ENCODE measurements at places on chromosomes 3 and 15.

DNA sequence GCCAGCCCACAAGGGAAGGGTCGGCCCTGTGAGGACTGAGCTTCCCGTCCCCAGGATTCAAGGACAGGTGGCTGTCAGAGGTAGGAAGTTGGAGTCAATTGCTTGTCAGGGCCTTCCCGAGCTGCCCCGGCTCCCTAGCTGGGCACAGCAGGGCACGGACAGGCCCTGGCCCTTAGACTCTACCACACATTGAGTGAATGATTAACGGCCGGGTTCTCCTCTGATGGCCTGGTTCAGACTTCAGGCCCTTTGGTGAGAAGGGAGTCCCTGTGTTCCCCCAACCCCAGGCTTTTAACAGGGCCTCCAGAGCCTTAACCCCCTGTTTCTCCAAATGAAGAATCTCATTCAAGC, 16.4 kb upstream of the FGD5 start:
- DNase-seq, result no peak

DNA sequence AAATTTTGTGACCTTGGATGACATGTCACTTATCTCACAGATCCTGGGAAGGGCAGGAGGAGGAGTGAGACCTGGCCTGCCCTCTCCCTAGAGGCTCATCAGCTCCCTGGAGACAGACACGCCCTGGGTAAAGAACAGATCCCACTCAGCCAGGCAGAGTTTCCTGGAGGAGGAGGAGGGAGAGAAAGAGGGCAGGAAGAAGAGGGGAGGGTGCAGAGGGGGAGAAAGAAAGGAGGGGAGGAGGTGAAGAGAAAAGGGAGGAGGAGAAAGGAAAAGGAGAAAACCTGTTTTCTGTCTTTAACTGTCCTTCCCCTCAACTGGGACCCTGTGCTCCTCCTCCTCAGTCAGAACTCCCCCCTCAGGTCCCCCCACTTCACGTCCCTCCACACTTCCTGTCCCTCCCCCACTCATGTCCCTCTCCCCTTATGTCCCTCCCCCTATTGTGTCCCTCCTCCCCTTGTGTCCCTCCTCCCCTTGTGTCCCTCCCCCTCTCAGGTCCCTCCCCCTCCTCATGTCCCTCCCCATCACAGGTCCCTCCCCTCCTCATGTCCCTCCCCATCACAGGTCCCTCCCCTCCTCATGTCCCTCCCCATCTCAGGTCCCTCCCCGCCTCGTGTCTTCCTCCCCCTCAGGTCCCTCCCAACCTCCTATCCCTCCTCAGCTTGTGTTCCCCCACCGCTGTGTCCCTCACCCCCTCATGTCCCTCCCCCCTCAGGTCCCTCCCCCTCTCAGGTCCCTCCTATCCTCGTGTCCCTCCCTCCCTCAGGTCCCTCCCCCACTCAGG, 52.3 kb upstream of the CGNL1 start:
- peak; percentile 45 for DNase-seq

DNA sequence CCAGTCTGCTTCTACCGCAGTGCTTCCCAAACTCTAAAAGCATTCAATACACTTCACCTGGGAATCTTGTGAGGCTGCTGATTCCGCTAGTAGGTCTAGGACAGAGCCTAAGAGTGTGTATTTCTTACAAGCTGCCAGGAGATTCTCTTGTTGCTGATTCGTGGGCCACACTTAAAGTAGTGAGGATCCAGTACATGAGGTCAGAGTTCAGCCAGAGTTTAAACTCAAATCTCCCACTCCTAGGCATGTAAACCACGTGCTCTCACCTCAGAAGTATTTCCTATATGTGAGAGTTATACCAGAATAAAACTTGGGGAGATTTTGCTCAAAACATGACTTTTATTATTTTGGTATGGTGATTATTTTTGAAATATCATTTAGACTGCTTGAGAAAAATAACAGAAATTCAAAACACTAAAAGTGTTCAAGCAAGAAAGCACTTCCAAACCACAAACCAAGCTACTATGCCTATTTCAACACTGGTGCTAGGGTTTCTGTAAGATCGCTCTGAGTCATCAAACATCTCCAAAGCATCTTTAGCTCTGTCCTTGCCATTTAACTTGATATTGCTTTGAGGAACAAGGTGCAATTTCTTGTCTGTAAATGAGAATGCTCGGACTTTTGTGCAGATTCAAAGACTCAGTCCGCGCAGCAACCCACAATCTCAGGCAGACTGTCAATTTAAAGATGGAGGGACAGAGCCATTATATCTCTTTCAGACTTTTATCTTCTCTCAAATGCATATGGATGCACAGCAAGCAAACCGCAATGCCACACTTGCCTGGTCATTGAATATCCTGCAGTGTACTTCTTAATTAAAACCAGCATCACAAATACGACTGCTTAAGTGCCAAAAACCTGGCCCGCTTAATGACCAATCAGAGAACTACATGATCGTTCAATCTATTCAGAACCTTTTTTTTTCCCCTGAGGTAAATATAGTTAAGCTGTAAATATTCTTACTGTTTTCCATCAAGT, 59.8 kb downstream of the AGTR1 start:
- DNase-seq, result peak; percentile 25

DNA sequence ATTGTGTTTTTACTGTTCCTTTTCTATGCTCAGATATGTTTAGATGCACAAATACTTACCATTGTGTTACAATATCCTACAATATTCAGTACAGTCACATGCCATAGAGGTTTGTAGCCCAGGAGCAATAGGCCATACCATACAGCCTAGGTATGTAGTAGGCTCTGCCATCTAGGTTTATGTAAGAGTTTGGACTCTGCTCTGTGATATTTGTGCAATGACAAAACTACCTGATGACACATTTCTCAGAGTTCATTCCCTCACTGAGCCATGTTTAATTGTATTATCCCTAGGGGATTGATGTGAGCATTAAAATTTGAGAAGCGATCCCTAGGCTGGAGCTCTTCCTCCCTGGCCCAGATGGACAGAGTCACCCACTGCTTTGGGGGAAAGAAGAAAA, 270.0 kb upstream of the PROK2 start:
- no peak for DNase-seq

DNA sequence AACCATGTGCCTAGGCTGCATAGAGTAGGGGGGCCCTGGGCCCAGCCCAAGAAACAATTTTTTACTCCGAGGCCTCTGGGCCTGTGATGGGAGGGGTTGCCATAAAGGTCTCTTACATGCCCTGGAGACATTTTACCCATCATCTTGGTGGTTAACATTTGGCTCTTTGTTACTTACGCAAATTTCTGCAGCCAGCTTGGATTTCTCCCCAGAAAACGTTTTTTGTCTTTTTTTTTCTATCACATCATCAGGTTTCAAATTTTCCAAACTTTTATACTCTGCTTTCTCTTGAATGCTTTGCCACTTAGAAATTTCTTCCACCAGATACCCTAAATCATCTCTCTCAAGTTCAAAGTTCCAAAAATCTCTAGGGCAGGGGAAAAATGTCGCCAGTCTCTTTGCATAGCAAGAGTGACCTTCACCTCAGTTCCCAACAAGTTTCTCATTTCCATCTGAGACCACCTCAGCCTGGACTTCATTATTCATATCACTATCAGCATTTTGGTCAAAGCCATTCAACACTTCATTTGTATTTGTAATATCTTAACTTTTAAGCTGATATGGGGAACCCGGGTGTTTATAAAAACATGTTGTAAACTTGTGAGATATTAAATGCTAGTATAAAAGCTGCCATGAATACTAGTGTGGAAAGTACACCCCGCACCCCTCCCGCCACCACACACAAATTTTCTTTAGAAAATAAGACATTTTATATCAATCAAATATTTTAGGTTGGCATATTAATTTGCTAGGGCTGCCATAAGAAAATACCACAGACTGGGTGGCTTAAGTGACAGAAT, 56.0 kb upstream of the PLSCR4 start:
- no peak for DNase-seq

DNA sequence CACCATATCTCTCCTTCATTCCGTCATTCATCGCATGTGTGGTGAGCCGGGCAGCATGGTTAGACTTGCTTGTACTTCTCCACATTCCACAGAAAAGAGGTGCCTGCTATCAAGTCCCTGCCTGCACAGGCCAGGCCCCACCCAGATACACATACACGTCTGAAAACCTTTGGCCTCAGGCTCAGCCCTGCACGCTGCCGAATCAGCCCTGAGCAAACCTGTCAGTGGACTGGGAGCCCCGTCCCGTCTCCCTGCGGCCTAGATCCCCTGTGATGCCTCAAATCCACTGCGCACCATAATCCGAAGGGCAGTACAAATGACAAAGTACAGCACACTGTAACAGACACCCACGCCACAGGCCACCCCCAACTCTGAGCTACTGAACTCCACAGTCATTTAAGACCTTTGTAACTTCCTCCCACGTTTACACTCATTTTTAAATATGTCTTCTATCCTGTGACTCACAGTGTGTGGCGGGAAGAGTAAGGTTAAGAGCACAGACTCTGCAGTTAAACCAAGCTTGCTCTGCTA, 67.1 kb downstream of the MB21D2 start:
- peak; percentile 25 for DNase-seq

- no peak for DNase-seq
These were observed 449.9 kb upstream of the NR2F2 start for GRCh38 chr15:95880630-95881029.

DNA sequence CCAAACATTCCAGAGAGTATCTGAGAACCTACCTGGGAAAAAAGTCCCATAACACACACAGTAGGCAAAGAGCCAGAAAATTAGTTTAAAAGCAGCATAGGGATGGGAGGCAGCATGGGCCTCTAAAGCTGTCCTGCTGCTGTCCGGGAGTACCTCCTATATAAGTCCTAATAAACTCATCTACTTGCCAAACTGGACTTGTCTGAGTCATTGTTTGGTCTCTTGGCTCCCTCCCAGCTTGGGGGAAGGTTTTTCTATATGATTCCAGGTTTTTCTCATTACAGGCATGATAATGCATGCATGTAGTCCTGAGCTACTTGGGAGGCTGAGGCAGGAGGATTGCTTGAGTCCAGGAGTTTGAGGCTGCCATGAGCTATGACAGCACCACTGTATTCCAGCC, 17.5 kb upstream of the HACD2 start:
- peak; percentile 91 for DNase-seq

DNA sequence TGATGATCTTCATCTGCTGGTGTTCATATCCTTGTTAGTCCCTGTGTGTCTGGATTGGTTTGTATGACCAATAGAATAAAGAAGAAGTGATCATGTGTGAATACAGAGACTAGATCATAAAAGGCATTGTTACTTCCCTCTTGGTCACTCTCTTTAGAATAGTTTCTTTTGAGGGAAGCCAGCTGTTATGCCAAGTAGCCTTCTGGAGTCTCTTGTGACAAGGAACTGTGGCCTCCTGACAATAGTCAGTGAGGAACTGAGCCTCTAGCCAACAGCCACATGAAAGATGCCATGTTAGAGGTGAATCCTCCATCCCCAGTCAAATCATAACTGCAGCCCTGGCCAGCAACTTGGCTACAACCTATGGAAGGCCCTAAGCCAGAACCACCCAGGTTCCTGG, 63.0 kb upstream of the SMAD3 start:
- no peak for DNase-seq

- no peak for DNase-seq
These were observed 143.4 kb upstream of the BCL6 start for GRCh38 chr3:187888701-187889100.

- no peak for DNase-seq
These were observed 87.2 kb downstream of the TJP1 start for GRCh38 chr15:29734917-29735572.

GRCh38 chr3:142263112-142263511, 37.7 kb upstream of the GK5 start:
- no peak for DNase-seq

GRCh38 chr3:126313166-126313565, 44.0 kb downstream of the KLF15 start:
- no peak for DNase-seq

DNA sequence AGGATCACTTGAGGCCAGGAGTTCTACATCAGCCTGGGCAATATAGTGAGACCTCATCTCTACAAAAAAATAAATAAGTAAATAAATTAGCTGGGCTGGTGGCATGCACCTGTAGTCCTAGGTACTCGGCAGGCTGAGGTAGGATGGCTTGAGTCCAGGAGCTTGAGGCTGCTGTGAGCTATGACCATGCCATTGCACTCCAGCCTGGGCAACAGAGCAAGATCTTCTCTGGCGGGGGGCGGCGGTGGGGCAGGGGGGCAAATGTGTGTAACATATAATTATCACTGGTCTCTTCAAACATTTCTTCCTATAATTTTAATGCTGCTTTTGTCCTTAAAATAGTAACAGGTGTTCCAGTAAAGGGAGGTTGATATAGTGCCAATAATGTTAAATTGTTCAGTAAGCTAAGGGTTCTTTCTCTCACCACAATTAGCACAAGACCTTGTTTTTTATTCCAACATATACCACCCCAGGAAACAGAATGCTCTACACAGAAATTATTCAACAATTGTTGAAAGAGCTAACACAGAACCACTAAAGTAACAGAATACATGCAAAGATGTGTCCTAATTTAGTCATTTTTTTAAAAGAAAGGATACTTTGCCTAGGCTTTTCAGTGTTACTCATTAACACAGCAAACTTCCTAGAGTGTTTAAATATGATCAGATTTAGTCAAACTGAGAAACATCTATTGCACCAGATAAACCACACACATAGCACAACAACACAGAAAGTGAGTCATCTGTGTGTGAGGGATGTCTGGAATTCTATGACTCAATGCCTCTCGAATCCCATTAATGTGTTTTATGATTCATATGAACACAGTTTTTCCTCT, 29.1 kb downstream of the ANKRD28 start:
- DNase-seq, result peak; percentile 87

DNA sequence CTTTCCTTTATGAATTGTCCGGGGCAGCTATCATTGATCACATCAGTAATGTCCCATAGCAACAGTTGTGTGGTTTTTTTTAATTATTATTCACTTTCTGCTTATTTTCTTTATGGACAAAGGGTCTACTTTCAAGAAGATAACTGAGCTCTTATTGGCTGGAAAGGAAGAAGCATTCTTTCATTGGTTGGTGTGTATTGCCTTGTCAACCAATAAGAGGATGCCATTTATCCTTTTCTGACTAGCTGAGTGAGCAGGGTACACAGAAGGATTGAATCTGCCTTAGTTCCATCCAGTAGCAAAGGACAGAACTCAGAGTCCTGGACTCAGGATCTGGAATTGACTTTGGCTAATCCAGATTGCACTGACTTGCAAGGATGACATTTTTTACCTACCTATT, 13.2 kb upstream of the AEN start:
- no peak for DNase-seq
